Upper lobe of left lung (tissue), 6 donors: ENCODE measurements at places on chromosomes 5 and 9.

- no peak for DNase-seq
Measured at GRCh38 chr9:36874921-36875320, 159.1 kb downstream of the PAX5 start.

DNA sequence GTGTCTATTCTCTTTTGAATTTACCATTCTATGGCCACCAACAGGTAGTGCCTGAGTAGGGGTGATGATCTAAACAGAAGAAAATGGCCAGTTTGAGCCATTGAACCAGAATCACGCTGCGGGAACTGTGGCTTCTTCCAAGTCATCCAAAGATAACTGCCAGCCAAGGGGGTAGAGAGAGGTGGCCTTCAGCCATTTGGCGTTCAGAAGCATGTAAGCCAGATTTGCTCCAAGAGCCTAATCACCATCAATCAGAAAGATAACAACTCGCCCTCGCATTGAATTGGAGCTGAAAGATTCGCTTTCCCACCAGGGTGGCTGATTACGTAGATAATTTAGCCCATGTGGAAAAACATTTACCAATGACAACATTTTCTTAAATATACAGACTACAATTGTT, 1302.7 kb upstream of the DMAC1 start:
- no peak for DNase-seq

- no peak for DNase-seq
Measured at GRCh38 chr5:179154991-179155955, 95.1 kb downstream of the ZNF354C start.

DNA sequence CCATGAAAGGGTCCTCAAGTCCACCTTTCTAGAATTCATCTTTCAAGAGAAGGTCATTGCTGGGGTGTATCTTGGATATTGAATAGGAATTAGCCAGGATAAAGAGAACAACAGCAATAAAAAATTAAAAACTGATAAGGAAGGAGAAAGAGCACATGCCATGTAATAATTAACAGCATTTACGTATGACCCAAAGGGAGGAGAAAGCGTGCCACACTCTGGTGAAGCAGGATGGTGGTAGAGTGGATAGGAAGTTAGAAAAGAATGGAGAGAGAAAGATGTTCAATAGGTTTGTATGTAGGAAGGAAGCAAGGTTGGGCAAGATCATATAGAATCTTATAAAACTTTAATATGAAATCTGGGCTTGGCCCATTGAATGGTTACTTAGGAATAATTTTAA, 751.5 kb downstream of the MAT2B start:
- DNase-seq, result no peak

GRCh38 chr5:179278119-179278518, 67.1 kb downstream of the ADAMTS2 start:
- DNase-seq, result no peak

DNA sequence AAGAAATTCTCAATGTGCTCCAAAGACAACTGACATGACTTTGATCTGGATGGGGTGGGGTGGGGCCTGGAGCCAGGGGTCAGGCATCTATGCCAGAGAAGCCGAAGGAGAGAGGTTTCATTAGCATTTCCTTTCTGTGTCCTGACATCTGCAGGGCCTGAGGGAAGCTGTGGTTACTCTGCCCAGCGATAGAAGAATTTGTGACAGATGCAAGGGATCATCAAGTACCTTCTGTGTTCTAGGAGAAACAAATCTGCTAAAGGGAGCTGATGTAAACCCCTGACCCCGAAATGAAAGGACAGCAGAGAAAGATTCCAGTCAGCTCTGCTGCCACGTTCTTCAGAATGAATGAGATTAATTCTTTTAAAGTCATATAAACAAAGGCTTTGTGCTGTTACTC, 335.7 kb downstream of the PRELID2 start:
- no peak for DNase-seq

- DNase-seq, result no peak
Measured at GRCh38 chr5:150621301-150621700, 19.2 kb upstream of the SYNPO start.

- no peak for DNase-seq
Measured at GRCh38 chr9:70571258-70571657, 156.8 kb upstream of the KLF9 start.

GRCh38 chr9:73871636-73872035, 625.5 kb upstream of the RORB start:
- DNase-seq, result no peak

GRCh38 chr5:95191330-95191729, 93.6 kb downstream of the MCTP1 start:
- DNase-seq, result no peak

GRCh38 chr5:10169359-10169758, 80.3 kb downstream of the ATPSCKMT start:
- DNase-seq, result no peak

GRCh38 chr9:137744632-137745183, 125.9 kb downstream of the EHMT1 start:
- DNase-seq, result no peak

- no peak for DNase-seq
Measured at GRCh38 chr5:178788381-178789085, 58.1 kb upstream of the ZNF354A start.

DNA sequence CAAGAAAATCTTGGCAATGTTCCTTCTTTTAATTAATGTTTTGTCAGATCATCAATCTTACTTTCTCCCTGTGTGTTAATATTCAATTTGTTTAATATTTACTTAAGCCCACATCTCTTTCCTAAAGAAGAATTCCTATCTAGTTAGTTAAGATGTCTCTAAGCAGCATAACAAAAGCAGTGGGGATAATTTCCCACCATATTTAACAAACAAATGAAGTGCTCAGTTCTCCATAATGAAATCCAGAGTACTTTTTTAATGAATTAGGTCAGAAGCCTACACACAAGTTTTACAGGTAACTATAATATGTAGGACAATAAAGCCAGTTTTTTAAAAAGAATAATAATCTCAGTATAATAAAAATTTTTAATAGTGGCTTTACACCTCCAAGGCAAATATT, 1918.8 kb downstream of the EFNA5 start:
- DNase-seq, result no peak

DNA sequence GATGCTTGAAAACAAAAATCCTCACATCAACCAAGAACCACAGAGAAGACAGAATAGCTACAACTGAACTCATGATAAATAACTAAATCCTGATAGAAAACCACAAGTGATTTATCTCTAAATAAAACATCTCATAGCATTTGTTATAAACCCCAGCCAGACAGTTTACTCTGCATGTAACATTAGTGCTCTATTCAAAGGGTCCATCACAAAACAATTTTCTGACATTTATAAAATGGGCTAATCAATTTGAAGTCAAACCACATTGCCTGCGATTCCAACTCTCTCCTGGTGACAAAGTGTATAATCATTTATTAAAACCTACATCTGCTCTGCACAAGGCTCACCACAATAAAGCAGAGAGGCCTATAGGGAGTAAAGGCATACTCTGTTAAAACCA, 49.8 kb downstream of the UIMC1 start:
- no peak for DNase-seq

- no peak for DNase-seq
Measured at GRCh38 chr5:170104299-170104698, 1.4 kb upstream of the FOXI1 start.

DNA sequence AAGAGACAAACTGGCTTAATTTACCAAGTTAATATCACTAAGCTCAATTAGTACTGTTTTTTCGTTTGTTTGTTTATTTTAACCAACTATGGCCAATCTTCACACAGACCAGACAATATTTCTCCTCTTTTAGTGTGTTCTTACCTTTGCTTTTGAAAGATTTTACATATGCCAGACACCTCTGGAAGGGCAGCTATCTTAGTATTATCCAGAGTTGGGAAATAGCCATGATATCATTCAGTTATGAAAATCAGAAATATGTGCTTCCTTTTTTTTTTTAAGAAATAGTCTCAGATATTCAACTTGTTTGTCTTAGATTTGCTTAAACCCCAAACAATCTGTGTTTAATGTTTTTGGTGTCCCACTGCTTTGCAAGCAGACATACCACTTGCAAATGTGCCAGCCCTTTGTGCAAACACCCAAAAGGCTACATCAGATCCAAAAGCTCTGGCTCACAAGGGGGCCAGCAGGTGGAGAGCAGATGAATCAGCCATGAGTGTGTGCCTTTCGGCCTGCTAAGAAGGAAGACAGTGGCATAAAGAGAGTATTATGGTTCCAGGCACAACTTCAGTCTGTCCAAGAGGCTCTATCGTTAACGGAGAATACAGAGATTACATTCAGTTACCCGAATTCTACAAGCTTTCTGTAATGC, 147.6 kb downstream of the EFNA5 start:
- no peak for DNase-seq

DNA sequence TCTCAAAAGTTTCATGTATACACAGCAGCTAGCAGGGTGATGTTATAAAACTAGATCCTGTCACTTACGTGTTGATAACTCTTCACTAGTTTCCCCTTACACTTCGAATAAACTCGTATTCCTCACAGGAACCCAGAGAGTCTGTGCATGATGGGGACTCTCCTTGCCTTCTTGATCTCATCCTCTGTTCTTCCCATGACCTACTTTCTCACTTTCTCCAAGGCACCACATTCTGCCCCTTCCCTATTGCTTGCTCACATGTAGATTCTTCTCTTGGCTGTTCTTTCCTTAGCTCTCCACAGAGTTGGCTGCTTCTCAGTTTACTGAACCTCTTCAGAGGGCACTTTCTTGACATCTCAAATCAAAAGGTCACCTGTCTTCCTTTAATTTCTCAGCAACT, 1.2 kb upstream of the AOPEP start:
- DNase-seq, result no peak
